Stimulated activated CD4-positive, alpha-beta T cell treated with anti-CD3 and anti-CD28 coated beads, Interleukin-15, amount 100 ng/mL, for 1 hour (primary cell): ENCODE measurements at places on chromosomes 13 and 19.

DNA sequence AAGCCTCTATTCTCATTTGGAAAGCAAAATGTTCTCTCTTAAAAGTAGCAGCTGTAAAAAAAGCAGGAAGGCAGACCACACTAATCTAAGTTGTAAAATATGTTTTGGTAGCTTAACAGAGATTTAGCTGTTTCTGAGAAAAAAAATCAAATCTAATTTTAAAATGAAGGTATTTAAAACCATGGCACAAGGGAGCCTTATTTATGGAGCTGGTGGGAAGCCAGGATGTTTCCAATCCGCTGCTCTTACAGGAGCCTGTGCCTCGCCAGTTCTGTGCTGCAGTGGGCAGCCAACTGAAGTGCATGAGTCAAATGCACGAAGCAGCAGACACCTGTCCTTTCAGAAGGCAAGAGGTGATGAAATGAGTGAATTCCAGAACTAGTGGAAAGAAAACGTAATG lies 28.2 kb downstream of the GPC6 start:
- no peak for DNase-seq

DNA sequence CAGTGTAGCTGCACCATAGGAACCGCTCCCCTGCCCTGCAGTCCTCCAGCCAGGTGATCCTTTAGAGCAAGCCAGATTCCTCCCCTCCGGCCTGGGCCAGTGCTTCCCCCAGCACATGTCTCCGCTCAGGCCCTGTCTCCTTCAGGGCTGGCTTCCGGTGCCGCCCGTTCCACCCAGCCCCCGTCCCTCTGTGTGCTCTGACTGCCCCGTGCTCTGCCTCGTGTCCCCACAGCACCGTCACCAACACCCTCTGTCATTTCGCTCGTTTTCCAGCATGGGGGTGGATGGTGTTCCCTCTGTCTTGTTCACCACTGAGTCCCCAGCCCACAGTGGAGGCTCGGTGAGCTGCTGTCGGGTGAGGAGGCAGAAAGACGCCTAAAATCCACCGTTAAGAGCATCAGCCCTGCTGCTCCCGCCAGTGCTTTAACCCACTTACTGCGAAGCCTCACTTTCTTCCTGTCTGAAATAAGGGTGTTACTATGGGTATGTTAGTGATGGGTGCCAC lies 54.5 kb downstream of the TSSK6 start:
- peak; percentile 38 for DNase-seq

GRCh38 chr13:105642511-105642958 lies 892.9 kb downstream of the EFNB2 start:
- DNase-seq: no peak

DNA sequence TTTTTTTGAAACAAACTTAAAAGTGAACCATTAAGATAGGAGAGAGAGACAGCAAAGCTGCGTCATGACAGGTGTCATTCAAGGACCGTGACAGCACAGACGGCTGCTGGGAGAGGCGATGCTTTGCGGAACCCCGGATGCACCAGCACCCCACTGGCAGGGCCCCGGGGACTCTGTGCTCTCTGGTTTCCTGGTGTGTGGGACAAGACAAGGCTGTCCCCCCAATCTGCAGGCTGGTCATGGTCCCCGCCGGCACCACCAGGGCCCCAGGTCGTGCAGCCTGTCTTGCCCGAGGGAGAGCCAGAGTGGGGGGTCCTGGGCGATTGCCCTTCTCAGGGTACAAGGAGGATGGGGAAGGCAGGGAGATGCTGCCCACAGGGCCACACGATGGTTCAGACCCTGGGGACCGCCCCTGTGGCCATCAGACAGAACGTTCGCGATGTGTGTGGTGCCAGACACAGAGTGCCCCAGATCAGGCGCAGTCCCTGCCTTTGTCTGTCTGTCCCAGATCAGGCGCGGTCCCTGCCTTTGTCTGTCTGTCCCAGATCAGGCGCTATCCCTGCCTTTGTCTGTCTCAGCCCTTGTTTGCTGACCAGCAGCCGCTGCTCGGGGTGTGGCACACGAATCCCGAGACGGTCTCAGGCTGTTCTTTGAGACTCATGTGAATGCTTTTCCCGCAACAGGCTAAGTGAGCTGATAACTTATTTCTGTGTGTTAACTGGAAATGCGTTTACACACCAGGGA lies 36.1 kb downstream of the ADPRHL1 start:
- DNase-seq: no peak

DNA sequence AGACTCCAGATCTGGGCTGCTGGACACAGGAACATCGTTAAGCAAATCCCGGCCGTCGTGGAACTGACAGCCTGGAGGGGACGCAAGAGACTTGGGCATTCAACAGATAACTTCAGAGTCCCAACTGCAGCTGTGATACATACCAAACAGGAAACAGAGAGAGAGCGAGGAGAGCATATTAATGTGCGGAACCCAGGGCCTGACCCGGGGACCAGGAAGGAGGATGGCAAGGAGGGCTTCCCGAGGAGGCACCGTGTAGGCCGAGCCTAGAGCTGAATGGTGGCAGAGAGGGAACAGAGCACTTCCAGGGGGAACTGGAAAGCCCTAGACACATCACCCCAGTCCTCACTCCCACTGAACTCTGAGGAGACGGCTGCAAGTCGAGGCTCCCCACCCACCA lies 68.1 kb downstream of the SIPA1L3 start:
- no peak for DNase-seq

DNA sequence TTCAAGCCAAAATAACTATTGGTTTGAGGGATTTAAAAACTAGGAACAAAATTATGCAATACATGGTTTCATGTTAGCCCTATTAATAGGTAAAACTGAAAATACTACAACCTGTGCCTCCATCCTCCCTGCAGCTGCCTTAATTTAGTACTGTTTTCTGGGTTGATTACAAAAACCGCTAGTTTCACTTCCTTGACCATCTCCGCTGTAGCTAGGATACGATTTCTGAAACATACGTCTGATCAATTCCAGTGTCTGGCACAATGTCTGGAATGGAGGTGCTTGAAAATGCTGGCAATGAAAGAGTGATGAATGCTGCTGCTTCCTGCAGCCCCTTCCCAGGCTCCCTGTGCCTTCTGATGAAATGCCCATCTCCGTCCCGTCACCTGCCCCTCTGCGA lies 273.5 kb downstream of the SHISA2 start:
- DNase-seq: no peak

DNA sequence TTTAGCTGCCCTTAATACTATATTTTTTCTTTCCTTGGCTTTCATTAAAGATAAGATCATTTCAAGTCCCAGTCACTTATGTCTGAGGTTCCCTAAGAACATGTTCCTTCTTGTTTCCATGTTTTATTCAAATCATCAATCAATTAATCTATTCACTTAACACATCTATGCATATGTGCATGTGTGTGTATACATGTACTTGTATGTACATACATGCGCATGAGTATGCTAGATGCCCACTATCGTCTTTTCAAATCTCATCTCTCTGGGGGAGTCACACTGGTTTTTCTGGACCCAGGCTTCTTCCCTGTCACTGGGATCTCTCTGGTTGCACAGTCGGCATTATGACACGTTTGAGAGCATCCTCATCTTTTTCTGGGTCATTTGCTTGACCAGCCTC lies 108.9 kb downstream of the ZNF536 start:
- no peak for DNase-seq

GRCh38 chr19:12687496-12688196 lies at the start of gene GNG14:
TSS of gene GNG14 (plus strand) at chr19:12687998. CDS start at chr19:12688049, 51 bp downstream.
- DNase-seq: no peak

DNA sequence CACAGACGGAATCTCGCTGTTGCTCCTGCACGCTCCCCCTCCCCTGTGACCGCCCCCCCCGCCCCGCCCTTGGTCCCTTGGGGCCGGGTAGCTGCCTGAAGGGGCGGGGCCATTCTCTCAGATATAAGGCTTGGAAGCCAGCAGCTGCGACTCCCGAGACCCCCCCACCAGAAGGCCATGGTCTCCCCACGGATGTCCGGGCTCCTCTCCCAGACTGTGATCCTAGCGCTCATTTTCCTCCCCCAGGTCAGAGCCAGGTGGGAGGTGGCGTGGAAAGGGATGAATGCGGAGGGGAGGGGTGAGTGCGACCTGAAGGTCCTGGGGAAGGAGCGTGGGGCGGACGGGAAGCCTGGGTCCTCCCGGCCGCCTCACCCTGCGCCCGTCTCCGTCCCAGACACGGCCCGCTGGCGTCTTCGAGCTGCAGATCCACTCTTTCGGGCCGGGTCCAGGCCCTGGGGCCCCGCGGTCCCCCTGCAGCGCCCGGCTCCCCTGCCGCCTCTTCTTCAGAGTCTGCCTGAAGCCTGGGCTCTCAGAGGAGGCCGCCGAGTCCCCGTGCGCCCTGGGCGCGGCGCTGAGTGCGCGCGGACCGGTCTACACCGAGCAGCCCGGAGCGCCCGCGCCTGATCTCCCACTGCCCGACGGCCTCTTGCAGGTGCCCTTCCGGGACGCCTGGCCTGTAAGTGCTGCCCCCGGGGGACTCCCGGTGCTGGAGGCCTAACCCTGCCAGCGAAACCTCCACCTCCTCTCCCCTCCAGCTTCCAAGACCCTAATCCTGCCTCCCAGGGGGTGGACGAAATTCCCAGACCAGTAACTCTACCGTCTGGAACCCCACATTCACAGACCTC lies at the start of gene DLL3:
Gene DLL3, plus strand, starts transcription at position 150 of the 845 bp plus-strand sequence. Its CDS starts 28 bp downstream, at position 178.
- no peak for DNase-seq

DNA sequence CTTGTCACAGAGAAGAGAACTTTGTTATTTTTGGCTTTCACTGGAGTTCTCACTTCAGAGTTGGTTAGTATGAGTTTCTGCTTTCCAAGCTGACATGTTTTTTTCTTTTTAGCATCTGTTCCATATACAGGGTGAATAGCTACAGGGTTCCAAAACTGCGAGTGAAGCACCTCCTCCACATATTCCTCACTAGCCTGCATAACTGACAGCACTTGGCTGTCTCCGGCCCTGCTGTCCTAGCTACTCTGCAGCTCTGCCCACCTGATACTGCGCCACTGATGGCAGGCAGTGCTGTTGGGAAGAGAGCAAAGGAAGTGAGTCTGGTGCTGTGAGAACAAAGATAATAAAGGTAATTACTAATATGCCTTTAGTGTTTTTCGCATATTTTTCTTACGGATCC lies 6.8 kb downstream of the ATP8A2 start:
- DNase-seq: no peak

GRCh38 chr19:38557205-38557799 lies 60.5 kb downstream of the MAP4K1 start:
- DNase-seq: no peak

GRCh38 chr13:44989071-44989889 lies at the start of the genes GPALPP1 and NUFIP1:
TSS of gene GPALPP1 (plus strand) at chr13:44989538. CDS start at chr13:44989655, 117 bp downstream.
TSS of gene NUFIP1 (minus strand) at chr13:44989471. CDS start at chr13:44989436, 35 bp downstream.
- peak; percentile 71 for DNase-seq

DNA sequence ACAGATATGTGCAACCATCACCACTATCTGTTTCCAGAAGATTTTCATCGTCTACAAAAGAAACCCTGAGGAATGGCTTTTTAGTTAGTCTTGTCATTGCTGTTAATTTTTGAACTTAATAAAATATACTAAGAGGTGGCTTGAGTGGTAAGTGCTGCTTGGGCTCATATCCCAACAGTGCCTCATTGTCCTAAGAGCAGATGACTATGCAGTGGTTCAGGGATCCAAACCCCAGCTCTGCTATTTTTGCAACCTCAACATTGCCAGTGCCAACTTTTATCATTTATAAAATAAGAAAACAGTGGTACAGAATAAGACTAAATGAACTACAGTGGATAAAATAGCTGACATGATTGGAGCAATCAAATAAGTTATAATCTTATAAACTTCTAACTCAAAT lies 123.2 kb upstream of the SLC7A1 start:
- DNase-seq: no peak

GRCh38 chr19:3250675-3251074 lies 26.2 kb downstream of the CELF5 start:
- DNase-seq: peak; percentile 38

DNA sequence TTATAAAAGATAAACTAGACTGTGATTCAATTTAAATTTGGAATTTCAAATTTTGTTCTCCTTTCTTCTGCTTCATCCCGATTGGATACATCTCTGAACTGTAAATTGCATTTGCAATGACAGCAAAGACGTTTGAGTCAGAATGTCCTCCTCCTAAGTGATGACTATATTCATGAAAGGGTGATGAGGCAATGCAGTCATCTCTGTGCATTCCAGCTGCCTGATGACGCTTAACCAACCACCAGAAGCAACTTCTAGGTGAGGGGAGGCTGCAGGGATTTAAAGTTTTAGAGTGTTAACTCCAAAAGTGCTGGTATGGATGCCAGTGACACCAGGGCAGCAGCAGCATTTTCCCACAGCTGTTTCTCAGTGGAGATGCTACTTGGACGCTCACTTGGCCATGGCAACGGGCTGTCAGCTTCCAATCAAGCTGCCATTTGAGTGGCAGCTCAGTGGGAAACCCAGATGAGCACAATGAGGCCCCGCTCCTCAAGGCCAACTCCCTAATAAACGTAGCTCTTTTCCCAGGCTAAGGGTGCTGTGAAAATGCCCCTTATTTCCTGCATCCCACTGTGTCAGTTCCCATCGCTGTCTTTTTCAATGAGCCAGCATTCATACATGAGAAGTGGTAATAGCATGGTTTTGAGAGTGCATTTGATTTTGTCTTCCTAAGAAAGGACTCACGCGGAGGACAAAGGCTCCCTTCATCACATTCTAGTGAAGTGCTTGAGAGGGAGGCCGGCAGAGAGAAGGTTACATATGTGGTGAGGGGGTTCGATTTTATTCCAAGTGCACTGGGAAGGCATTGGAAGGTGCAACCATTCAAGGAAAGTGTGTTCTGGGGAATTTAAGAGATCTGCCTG lies 45.2 kb upstream of the AMER2 start:
- no peak for DNase-seq

- no peak for DNase-seq
These were observed 333.4 kb downstream of the KCTD12 start for GRCh38 chr13:76552807-76553206.

DNA sequence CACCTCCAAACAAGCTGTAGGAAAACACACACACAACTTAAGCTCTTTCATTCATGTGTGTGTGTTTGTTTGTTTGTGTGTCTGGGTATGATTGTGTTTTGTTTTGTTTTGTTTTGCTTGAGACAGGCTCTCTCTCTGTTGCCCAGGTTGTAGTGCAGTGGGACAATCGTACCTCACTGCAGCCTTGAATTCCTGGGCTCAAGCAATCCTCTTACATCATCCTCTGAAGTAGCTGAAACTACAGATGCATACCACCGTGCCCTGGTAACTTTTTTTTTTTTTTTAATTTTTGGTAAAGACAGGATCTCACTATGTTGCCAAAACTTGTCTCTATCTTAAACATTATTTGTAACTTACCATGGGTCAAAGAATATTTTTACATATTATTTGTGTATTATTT lies 431.7 kb downstream of the SLITRK1 start:
- DNase-seq: no peak

DNA sequence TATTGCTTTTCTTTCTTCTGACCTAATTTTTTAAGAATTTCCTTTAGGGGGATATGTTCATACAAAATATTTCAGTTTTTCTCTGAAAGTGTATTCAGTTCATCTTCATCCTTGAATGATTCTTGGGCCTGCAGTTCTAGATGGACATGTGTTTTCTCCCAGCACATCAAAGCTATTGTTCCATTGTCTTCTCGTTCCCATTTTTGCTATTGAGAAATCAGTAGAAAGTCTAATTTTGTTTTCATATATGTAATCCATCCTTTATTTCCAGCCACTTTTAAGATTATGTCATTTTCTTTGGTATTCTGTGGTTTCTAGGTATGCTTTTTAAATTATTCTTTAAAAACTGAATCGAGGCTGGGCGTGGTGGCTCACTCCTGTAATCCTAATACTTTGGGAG lies 15.8 kb upstream of the GRAMD1A start:
- no peak for DNase-seq

GRCh38 chr13:112861876-112862615 lies 107.0 kb upstream of the MCF2L start:
- no peak for DNase-seq
